ENCODE measurements at places on chromosomes 5 and 9. TPM values are rescaled to one million over a fixed set of nuclear protein-coding genes. Genes with fewer than 3 reads are reported as not detected.

DNA sequence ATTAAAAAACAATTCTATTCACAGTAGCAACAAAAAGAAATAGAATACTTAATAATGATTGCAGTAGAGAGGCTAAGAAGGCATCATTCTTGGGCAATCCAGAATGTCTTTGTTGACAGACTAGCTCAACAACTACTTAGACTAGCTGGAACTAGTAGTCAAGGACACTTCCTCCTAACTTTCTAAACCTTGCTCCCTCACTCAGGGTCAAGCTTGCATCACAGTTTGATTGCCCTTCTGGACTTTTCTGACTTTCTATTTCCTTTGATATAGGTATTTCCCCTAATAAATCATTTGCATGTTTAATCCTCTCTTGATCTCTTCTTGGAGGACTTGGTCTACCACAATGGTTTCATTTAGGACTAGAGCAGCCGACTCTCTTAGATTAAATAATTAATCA lies 1107.9 kb downstream of the PTPRD start:
- H3K27ac ChIP-seq = no peak overlapping the region
- H3K36me3 ChIP-seq = no peaks in the 10 kb centered on the region
- DNase-seq = no peak
- H3K4me3 ChIP-seq = no peak overlapping the region

DNA sequence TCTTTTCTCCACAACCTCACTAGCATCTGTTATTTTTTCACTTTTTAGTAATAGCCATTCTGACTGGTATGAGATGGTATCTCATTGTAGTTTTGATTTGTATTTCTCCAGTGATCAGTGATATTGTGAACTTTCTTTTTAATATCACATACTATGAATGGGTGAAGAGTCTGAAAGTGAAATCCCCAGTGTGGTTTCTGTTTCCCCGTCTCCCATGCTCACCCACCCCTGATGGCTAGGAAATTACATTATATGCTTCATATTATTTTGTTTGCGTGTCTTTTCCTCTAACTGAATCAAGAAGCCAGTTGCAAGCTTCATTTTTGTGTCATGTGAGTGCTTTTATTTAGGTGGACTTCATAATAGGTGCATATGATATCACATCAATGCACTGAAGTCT lies 171.1 kb downstream of the ARHGAP26 start:
- DNase-seq = no peak
- H3K4me3 ChIP-seq = no peak overlapping the region
- no peaks in the 10 kb centered on the region for H3K27me3 ChIP-seq

DNA sequence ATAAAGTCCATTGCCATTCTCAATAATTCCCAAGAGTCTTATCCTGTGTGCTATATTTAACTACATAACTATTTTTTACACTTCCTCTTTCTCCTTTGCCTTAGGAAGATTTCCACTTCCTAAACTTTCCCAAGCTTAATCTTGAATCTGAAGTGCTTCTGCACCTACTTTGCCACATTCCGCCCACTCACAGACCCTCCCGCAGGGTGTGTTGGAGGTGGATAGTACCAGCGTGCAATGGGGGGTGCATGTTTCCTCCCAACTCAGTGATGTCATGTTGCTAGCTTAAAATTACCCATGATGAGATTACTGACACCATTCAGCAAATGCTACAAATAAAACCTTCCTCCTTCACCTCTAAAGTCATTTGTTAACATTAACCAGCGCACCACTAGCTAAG lies 460.2 kb downstream of the NR2F1-AS1 start:
- no peaks in the 10 kb centered on the region for H3K36me3 ChIP-seq
- no peaks in the 10 kb centered on the region for H3K27me3 ChIP-seq
- DNase-seq = no peak
- no peak overlapping the region for H3K4me3 ChIP-seq

DNA sequence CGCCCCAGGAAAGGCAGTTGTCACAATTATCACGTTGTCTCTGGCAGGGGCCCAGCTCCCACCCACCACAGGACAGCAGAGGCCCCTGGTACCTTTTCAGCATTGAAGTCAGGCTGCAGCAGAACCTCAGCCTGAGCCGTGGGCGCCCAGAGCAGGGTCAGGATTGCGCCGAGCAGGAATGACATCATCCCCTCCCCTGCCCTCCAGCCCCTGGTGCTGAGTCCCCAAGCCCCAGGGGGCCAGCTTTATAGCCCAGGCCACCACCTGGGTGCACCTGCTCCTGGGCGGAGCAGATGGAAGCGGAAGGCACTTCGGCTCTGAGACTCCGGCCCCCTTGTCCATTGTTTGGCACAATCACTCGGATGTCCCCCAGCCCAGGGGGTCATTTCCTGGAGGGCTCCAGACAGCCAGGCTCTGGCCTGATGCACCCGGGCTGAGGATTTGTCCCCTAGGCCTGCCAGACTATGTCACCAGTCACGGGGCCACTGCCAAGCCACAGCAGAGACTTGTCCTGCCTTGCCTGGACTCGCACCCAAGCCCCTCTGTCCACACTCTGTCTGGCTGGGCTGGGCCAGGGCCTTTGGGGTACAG lies at the start of gene LCN15:
Gene LCN15 (minus strand): TSS at position 218 of the 591 bp plus-strand sequence. CDS start 30 bp downstream, at position 188.
- peaks cover 3% of the 10 kb centered on the region for H3K27me3 ChIP-seq
- no peak for DNase-seq
- H3K36me3 ChIP-seq = no peaks in the 10 kb centered on the region
- H3K4me1 ChIP-seq = peaks cover 11% of the 10 kb centered on the region
- H3K4me3 ChIP-seq = no peak within 1 kb of the TSS

DNA sequence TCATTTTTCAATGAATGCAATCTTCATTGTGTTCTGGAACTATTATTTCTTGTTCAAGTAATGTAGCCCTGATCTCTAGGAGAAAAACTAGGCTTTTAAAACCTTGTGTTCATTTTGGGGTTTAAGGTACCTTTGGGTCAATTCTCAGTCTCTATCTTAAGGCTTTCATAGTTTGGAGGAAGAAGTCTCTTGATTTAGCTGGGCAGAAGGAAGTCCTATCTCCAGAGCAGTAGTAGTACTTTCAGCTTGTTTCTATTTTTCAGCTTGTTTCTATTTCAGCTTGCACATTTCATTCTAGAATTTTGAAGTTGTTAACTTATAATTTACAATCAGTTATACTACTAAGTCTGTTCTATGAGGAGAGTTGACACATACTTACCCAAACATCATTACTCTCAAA lies 15.2 kb downstream of the CSNK1G3 start:
- H3K4me1 ChIP-seq = no peaks in the 10 kb centered on the region
- H3K36me3 ChIP-seq = peaks cover 4% of the 10 kb centered on the region
- no peak for DNase-seq
- H3K27me3 ChIP-seq = no peaks in the 10 kb centered on the region

DNA sequence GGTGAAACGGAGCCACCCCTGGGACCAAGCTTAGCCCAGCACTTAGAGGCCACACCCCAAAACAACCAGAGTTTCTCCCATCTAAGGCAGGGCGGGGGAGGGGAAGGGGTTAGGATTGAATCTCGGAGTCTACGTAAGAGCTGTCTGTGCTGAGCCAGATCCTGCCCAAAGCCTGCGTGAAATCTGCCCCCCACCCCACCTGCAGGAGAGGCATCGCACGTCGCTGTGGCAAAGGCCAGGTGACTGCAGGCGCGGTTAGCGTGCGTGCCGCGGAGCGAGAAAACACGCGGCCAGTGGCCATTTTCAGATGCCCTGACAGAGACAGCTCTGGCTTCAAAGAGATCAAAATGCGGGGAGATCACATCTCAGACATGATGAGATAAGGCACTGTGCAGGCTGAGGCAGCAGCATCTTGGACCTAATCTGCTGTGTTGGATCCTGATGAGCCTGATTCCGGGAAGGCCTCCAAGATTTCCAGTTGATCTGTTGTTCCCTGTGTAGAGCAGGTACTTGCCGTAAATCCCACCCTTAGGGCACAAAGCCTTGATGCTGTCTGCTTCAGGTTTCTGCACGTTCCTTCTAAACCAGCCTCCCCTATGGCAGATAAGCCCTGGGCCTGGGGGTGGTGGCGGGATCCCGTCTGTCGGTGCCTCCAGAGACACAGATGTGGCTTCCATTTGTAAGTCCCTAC lies 2.5 kb upstream of the QSOX2 start:
- H3K4me3 ChIP-seq = no peak overlapping the region
- peaks cover 25% of the 10 kb centered on the region for H3K4me1 ChIP-seq
- no peaks in the 10 kb centered on the region for H3K27me3 ChIP-seq
- no peak overlapping the region for H3K27ac ChIP-seq
- no peak for DNase-seq

DNA sequence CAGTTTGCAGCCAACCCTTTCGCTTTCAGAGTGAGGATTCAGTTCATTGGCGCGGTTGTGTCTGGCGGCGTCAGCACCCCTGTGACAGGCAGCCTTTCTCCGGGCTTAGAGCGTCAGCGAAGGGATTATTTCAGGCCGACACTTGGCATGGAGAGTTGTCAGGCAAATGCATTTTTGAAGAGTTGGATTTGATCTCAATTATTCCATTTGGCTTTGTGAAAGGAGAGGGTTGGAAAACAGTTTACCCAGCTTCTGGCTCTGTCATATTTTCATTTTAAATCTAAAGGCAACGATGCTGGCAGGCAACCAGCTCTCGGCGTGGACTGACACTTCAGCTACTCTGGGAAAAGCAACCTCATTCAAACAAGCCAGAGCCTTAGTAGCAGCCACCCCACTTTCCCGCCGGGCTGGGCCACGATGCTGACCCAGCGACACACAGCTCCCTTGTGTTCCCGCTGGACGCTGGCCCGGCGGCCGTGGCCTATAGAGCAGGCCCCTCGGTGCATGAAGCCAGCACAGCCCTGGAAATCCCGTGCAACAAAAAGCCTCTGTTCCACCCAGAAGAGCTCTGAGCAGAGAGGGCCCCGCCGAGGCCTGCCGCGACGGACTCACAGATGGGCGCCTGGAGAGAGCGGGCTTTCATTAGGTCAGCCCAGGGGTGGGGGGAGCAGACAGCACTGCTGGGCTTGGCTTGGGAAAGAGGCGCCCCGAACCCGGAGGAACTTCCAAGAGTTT lies 28.9 kb upstream of the LPCAT1 start:
- no peaks in the 10 kb centered on the region for H3K27me3 ChIP-seq
- no peak for DNase-seq
- H3K27ac ChIP-seq = no peak overlapping the region
- H3K36me3 ChIP-seq = no peaks in the 10 kb centered on the region
- no peaks in the 10 kb centered on the region for H3K4me1 ChIP-seq

DNA sequence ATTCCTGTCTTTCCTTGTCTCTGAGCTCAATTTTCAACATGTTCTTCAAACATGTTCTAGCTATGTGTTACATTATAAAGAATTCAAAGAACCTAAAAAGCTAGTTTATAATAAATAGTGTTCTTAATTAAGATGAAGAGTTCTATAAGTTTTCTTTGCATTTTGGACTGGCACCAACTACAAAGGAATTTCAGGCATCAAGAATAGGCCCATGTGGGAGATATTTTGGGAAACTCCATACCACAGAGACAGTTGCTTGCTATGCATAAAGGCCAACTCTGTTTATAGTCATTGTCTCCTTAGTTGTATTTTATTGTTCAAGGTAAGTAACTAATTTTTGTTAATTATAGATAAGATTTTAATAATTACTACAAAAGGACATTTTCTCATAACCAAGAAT lies 4.5 kb downstream of the SLF1 start:
- peaks cover 15% of the 10 kb centered on the region for H3K4me1 ChIP-seq
- no peak overlapping the region for H3K4me3 ChIP-seq
- H3K27ac ChIP-seq = no peak overlapping the region
- no peaks in the 10 kb centered on the region for H3K27me3 ChIP-seq

- no peak overlapping the region for H3K4me3 ChIP-seq
- no peak for DNase-seq
- no peaks in the 10 kb centered on the region for H3K27me3 ChIP-seq
- no peak overlapping the region for H3K27ac ChIP-seq
- peaks cover 32% of the 10 kb centered on the region for H3K36me3 ChIP-seq
These were observed 178.0 kb downstream of the GAPVD1 start for GRCh38 chr9:125439434-125440272.

GRCh38 chr9:95386843-95387242 lies 69.3 kb upstream of the FANCC start:
- no peaks in the 10 kb centered on the region for H3K36me3 ChIP-seq
- H3K4me3 ChIP-seq = no peak overlapping the region
- H3K27me3 ChIP-seq = peaks cover 3% of the 10 kb centered on the region
- H3K27ac ChIP-seq = no peak overlapping the region
- H3K4me1 ChIP-seq = no peaks in the 10 kb centered on the region
- no peak for DNase-seq

- H3K27ac ChIP-seq = no peak overlapping the region
- H3K27me3 ChIP-seq = no peaks in the 10 kb centered on the region
- no peaks in the 10 kb centered on the region for H3K36me3 ChIP-seq
- no peaks in the 10 kb centered on the region for H3K4me1 ChIP-seq
- no peak for DNase-seq
These were observed 202.6 kb downstream of the PIK3R1 start for GRCh38 chr5:68418201-68418600.

DNA sequence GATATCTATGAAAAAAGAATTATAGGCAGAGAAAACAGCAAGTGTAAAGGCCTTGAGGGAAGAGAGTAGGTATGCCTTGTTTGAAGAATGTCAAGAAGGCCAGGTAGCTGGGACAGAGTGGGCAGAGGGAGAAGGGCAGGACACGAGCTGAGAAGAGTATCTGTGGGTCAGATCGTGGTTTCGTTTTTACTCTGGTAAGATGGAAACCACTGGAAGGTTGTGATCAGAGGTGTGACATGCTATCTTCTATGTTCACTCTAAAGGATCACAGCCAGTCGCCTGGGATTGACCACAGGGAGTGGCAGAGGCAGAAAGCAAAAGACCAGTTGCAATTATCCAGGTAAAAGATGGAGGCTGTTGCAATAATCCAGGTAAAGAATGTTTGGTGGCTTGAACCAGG lies 12.6 kb upstream of the ARHGAP26 start:
- H3K4me3 ChIP-seq = no peak overlapping the region
- H3K27me3 ChIP-seq = no peaks in the 10 kb centered on the region
- DNase-seq = no peak
- H3K4me1 ChIP-seq = no peaks in the 10 kb centered on the region
- no peak overlapping the region for H3K27ac ChIP-seq

GRCh38 chr9:99833735-99834134 lies 12.1 kb downstream of the NR4A3 start:
- H3K4me3 ChIP-seq = no peak overlapping the region
- no peaks in the 10 kb centered on the region for H3K27me3 ChIP-seq
- DNase-seq = no peak
- no peak overlapping the region for H3K27ac ChIP-seq
- H3K36me3 ChIP-seq = no peaks in the 10 kb centered on the region
- H3K4me1 ChIP-seq = no peaks in the 10 kb centered on the region

- H3K4me3 ChIP-seq = no peak overlapping the region
- H3K4me1 ChIP-seq = no peaks in the 10 kb centered on the region
- no peak for DNase-seq
These were observed 37.3 kb downstream of the PIP5K1B start for GRCh38 chr9:68742333-68742730.

- H3K27me3 ChIP-seq = peaks cover 2% of the 10 kb centered on the region
- no peak overlapping the region for H3K4me3 ChIP-seq
- no peak overlapping the region for H3K27ac ChIP-seq
- no peaks in the 10 kb centered on the region for H3K36me3 ChIP-seq
- peak; percentile 6 for DNase-seq
- no peaks in the 10 kb centered on the region for H3K4me1 ChIP-seq
These were observed 28.7 kb downstream of the DMRT3 start for GRCh38 chr9:1005043-1005667.

The HRCT1 gene
- not detected for total RNA-seq

The DRD1 gene
- total RNA-seq = not detected

The CETN3 gene
- total RNA-seq = 5.2 TPM

The ESM1 gene
- total RNA-seq = 0.42 TPM

The TSTD2 gene
- total RNA-seq = 21.5 TPM

The SLC34A3 gene
- not detected for total RNA-seq
